ENCODE measurements at places on chromosomes 13 and 19. TPM values are rescaled to one million over a fixed set of nuclear protein-coding genes. Genes with fewer than 3 reads are reported as not detected.

FCGBP gene
- 22.9 TPM for total RNA-seq

GZMM gene
- total RNA-seq = 0.34 TPM

NXNL1 gene
- total RNA-seq = not detected

GRCh38 chr19:313988-314815 lies 23.0 kb upstream of the PLPP2 start:
- no peak for DNase-seq
- H3K27ac ChIP-seq = no peak overlapping the region
- H3K36me3 ChIP-seq = peaks cover 29% of the 10 kb centered on the region
- H3K4me1 ChIP-seq = no peaks in the 10 kb centered on the region

GRCh38 chr13:94978516-94978915 lies 266.2 kb upstream of the SOX21 start:
- no peak for DNase-seq
- no peaks in the 10 kb centered on the region for H3K4me1 ChIP-seq
- H3K27ac ChIP-seq = no peak overlapping the region
- no peak overlapping the region for H3K4me3 ChIP-seq
- no peaks in the 10 kb centered on the region for H3K27me3 ChIP-seq
- no peaks in the 10 kb centered on the region for H3K36me3 ChIP-seq

GRCh38 chr13:70723732-70724131 lies 615.5 kb upstream of the KLHL1 start:
- H3K4me3 ChIP-seq = no peak overlapping the region
- H3K36me3 ChIP-seq = no peaks in the 10 kb centered on the region
- no peak for DNase-seq
- no peak overlapping the region for H3K27ac ChIP-seq
- no peaks in the 10 kb centered on the region for H3K27me3 ChIP-seq

DNA sequence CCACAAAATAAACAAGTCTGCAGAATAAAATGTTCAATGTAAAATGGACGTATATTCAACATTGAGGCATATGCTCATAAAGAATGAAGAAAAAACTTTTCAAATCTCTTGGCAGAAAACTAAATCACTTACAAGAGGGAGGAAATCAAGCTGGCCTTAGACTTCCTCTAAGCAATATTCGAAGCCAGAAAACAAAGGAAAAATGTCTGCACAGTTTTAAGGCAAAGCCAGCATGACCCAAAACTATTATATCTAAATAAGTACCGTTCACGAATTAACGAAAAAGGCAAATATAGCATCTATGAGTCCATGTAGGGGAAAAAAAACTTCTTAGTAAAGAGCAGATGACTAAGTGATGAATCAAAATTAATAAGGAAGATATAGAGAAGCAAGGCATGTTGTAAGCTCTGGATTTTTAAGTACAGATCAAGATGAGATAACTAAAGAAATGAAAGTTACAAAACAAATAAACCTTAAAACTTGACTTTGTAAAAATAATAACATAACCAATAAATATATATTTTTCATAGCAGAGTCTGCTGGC lies 101.3 kb downstream of the KCNRG start:
- no peak overlapping the region for H3K4me3 ChIP-seq
- H3K27ac ChIP-seq = peak overlapping the region; percentile 51
- DNase-seq = no peak
- peaks cover 2% of the 10 kb centered on the region for H3K36me3 ChIP-seq

- no peak overlapping the region for H3K27ac ChIP-seq
- no peak overlapping the region for H3K4me3 ChIP-seq
- no peak for DNase-seq
Measured at GRCh38 chr19:17948514-17948900, 15.7 kb downstream of the CCDC124 start.

DNA sequence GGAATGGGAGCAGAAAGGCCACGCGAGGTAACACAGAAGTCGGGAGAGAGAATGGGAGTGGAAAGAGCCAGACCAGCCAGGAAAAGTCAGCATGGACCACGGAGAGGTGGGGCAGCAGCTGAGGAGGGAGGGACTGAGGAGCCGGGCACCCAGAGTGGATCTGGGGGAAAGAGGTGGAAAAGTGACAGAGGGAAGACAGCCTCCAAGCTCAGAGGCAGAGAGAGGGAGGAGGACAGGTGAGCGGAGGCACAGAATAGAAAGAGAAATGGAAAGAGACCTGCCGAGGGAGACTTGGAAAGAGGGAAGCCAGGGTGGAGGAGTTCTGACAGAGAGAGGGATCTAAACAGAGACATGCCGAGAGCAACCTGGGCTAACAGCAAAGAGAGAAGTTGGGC lies 1.6 kb downstream of the GRIK5 start:
- H3K4me3 ChIP-seq = no peak overlapping the region
- DNase-seq = no peak
- H3K36me3 ChIP-seq = no peaks in the 10 kb centered on the region
- peaks cover 40% of the 10 kb centered on the region for H3K27me3 ChIP-seq
- no peak overlapping the region for H3K27ac ChIP-seq

GRCh38 chr13:23778002-23778652 lies 111.1 kb downstream of the MIPEP start:
- no peak overlapping the region for H3K4me3 ChIP-seq
- peaks cover 36% of the 10 kb centered on the region for H3K4me1 ChIP-seq
- H3K27ac ChIP-seq = no peak overlapping the region
- H3K36me3 ChIP-seq = no peaks in the 10 kb centered on the region

All from B cell (primary cell).